ENCODE measurements at places on chromosomes 5 and 9.

GRCh38 chr5:9288234-9288633 is 257.6 kb downstream of the SEMA5A start:
- DNase-seq = no peak

GRCh38 chr9:110880189-110880588 is 158.1 kb downstream of the LPAR1 start:
- no peak for DNase-seq

DNA sequence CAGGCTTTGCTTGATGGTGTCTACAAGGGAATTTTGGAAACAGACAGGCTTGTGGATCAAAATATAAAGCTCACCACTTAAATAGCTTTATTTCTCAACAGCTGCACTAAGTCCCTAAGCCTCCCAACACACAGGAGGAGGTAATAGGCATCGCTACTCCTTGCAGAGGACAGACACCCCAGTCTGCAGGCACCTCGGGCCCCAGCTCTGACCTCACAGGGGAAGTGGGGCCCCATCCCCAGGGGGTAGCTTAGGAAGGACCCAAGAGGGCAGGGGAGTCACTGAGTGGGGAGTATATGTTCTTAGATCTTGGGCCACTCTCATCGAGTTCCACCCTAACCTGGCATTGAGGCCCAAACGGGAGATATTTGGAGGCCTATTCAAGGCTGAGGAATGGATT is 66.7 kb upstream of the XPA start:
- DNase-seq = no peak

DNA sequence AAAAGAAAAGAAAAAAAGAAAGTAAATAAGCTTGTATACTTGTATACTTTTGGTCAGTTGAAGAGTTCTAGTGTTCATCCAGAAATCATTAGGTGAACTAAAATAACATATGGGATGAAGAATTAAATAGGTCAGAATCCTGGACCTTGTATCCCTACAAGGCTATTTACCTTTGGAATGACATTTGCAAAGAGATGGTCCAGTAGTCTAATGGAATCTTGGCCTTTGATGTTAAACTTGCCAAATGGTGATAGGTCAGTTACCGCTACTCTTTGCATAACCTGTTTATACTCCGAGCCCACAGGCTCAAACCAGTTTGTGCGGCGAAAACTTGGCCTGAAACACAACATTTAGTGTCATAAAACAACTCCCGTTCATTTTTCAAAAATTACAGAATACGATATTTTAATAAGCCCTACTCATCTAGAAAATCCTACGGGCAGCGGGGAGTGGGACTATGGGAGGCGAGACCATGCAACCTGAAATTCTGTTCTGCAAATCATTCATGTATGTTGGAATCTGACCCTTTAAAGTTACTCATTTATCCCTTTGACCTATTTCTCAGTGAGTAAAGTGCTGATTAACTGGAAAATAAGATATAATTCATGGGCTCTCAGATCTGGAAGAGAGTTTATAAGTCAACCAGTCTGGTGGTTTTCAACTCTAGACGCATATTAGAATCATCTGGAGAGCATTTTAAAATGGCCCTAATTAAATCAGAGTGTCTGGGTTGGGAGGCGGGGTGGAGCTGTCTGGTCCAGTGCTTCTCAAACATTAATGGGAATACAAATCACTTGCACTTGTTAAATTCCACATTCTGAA is 38.6 kb downstream of the DMGDH start:
- no peak for DNase-seq

DNA sequence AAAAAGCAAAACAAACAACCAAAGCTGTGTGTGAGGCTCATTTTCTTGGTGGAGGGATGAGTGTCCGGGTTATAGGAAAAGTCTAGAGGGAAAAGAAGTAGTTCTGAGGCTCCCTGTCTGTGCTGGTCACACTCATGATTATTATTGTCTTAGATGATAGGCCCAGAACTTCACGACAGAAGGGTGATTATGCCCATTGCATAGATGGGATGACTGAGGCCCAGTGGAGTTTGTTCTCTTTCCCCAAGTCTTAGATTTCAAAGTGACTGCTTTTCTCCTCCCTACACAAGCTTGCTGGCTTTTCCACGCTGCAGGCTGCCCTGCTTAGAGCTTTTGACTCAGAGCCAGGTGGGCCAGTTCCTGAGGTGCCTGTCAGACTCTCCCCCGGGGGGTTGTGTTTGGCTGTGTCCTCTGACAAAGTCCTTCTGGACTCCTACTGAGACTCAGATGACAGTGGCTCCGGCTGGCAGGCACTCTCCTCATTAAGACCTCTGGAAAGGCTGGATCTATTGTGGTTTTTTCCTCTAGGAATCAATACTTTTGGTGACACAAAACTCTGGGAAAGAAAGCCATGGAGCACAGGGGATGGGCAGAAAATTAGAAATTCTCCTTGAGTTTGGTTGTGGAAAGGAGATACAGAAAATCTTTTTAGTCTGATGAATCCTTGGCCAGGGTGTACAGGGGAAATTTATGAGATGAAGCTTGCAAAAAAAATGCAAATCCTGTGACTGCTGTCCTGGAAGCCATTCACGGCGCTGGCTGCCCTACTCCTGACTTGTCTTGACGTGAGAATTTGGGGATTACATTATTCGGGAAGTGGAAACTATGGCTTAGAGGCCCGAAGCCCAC is 120.9 kb downstream of the NSG2 start:
- no peak for DNase-seq

DNA sequence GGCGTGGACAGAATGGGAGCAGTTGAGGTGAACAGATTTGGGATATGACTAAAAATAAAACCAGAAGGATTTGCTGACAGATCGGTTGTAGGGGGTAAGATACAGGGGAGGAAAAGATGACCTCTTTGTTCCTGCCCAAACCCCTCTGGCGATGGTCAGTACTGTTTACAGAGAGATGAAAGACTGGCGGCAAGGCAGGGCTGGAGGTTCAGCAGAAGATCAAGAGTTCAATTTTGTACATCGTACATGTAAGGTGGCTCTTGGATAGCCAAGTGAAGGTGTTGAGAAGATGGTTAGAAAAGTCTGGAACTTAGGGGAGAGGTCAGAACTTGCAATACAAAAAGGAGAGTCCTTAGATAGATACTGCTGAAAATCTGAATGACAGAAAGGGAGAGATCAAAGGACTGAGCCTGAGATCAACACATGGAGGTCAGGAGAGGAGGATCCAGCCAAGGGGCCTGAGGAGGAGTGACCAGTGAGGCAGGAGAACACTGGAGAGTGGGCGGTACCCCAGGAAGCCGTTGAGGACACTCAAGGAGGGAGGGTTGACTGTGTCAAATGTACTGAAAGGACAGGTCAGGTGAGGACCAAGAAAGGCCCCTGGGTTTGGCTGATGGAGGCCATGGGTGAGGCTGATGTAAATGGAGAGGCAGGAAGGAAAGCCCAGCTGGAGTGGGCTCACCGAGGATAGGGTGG is 7.1 kb downstream of the IL4 start:
- DNase-seq = no peak

DNA sequence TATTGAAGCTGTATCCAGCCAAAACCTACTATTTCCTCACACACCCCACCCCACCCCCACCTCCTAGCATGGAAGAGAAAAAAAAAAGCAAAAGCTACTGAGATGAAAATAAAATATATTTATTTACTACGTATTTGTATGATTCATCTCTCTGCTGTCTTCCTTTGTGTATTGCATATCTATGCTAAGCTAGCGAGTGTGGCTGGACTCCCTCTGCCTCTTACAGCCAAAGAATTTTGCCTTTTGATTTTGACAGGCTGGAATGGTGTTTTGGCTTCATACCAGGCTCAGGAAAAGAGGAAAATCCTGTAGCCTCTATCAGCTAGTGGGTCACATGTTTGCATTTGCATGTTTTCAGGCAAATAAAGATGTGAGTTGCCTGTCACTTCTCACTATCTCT is 2.2 kb downstream of the ABLIM3 start:
- DNase-seq = no peak

DNA sequence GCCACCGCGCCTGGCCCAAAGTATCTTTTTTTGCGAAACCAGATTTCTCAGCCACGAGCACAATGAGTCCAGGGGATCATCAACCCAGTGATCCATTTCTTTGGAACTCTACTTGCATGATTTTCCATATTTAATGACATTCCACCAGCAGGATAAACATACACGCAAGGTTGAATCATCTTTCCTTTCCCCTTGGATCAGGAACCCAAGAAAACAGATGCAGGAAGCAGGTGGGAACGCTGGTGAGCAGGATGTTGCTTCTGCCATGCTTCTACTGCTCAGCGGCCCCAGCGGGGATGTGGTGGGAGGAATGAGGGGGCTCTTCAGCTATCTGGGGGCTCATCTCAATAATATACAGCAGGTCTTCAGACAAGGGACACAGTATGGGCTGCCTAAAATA is 118.2 kb downstream of the SEC61B start:
- no peak for DNase-seq

- no peak for DNase-seq
These were observed 169.1 kb downstream of the DMRT2 start for GRCh38 chr9:1219284-1219683.

- DNase-seq = no peak
These were observed 690.4 kb upstream of the MEF2C start for GRCh38 chr5:89573345-89573744.

DNA sequence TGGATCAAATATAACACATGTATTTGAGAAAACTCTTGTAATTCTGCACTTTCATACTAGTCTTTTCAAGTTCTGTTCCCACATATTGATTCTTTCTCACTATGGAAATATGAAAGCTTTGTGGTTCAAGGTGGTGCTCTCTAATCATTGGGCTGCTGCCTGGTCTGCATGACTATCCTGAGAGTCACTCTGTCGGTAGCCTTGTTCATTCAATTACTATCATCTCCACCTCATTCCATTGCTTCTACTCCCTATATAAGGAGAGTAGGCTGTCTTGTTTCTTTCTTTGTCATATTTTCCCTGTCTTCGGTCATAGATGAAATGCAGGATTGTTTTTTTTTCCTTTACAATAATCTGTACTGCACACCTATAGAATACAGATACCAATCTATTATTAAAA is 341.4 kb upstream of the ACTBL2 start:
- DNase-seq = no peak

GRCh38 chr5:169050146-169050571 is 250.8 kb downstream of the SLIT3 start:
- DNase-seq = no peak

- no peak for DNase-seq
These were observed 110.2 kb downstream of the SUSD1 start for GRCh38 chr9:112064871-112065270.

- no peak for DNase-seq
These were observed 338.2 kb downstream of the NPR3 start for GRCh38 chr5:33049298-33049697.

DNA sequence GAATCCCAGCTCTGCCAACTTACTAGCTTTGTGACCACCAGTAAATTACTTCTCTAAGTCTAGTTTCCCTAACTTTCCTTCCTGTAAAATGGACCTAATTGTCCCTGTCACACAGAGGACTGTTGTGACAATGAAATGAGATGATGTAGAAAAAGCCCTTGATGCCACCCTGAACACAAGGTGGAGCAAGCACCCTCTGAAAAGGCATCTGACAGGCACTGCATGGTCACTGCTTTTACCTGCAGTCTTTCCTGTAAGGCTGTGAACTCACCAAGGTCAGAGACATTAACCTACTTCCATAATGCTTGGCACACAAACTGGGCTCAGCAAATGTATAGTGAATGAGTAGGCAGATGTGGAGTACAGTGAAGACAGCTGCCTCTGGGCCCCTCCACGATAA is 6.1 kb downstream of the SLC31A2 start:
- no peak for DNase-seq

GRCh38 chr9:127104581-127105311 is 17.7 kb downstream of the ANGPTL2 start:
- DNase-seq = no peak
